ENCODE measurements at places on chromosomes 3 and 15.

DNA sequence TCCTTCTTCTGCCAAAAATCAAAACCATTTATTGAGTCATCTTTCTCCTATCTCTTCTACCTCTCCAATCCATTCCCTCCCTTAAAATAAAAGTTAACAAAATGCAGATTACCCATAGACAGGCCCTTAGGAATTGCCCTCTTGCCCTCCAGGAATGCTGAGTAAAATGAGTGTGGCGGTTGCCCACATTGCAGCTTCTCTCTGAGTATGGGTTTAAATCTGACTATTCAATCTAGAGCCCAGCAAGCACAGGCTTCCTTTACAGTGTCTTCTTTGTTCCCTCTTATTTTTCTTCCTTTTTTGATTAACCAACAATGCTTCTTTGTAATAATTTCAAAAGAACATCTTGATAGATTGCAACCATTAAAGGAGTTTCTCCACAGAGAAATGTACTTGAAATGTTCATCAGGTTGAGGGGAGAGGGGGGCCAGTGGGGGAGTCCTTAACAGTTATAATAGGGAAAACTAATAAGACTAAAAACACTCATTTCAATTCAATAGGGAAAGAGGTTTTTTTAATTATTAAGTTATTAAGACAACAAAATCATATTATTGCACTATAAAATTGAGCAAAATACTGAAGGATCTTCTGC is 135.3 kb upstream of the LMCD1 start:
- DNase-seq: no peak

- DNase-seq: no peak
Observed at GRCh38 chr15:91717811-91718210, 135.7 kb upstream of the SLCO3A1 start.

- no peak for DNase-seq
Observed at GRCh38 chr15:94312946-94313345, 81.6 kb downstream of the MCTP2 start.

GRCh38 chr3:13188181-13188779 is 115.1 kb upstream of the IQSEC1 start:
- DNase-seq: no peak

DNA sequence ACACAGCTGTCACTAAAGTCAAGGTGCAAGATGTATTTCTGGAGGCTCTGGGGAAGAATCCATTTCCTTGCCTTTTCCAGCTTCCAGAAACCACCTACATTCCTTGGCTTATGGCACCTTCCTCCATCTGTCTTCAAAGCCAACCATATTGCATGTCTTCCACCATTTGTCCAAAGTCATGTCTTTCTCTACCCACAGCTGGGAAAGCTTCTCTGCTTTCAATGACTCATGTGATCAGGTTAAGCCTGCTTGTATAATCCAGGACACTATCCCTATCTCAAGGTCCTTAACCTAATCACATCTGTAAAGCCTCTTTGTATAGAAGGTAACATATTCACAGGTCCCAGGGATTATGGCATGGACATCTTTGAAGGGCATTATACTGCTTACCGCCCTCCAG is 14.2 kb downstream of the ARHGAP31 start:
- DNase-seq: no peak

DNA sequence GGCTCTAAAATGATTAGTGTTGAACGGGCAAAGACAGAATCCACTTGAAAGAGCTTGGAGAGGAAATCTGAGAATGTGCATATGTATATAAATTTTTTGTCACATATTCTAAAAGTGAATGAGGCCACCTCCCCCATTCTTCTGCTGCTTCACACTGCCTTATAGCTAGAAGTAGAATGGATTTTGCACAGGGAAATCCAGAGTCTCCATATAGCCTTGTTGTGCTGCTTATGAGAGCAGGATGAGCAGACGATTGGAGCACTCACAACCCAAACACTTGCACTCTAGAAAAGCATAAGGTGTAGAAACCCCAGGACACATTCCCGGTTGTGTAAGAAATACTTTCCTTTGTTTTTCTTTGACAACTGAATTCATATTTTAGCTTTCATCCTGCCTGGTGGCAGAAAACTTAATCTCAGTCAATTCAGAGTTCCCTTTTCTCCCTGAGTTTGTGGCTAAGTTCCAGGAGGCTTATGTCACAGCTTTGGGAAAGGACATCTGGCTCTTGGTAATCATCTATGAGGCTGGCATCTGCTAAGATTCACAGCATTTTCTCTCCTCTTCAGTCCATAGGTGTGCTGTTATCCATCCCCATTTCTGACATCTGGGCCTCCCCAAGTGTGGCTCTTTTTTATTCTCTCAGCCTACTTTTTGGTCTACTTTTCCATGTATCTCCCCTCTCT is 188.4 kb upstream of the PFN2 start:
- DNase-seq: no peak

DNA sequence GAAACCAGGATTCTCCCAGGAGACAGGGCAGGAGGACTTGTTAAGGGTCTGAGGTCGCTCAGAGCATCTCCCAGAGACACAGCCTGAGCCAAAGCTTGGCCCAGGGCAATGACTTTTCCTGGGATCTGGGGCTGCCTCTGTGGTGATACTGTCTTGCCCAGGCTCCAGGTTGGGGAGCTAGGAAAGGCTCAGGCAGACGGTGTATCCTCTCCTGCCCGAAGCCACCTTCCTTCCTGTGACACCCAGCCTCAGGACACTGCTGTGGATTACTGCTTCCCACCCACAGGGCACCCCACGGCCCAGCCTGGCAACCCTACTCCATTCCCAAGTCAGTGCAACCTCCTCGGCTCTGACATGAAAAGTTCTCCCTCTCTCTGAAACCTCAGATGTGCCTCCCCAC is 31.9 kb downstream of the SCN5A start:
- no peak for DNase-seq

- DNase-seq: no peak
Observed at GRCh38 chr3:10927551-10927950, 65.0 kb upstream of the SLC6A1 start.

DNA sequence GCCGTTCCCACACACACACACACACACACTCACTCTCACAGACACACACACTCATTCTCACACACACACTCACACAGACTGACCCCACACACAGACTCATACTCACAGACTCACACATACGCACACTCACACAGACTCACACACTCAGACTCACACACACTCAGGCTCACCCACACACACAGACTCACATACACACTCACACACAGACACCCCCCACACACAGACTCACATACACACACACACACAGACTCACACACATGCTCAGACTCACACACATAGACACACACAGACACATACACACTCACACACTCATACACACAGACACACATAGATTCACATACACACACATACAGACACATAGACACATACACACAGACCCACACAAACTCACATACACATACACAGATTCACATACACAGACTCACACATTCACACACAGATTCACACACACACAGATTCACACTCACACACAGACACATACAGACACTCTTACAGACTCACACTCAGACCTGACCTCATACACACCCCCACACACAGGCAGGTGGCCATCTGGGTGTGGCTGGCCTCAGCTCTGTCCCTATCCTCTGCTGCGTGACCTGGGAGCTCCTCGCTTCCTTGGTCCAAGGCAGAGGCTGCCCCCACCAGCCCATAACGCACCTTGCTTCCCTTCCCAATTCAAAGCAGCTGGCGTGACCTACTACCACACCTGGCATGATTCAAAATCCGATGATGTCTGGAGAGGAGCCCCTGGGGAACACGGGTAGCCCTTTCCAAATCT is 1.9 kb downstream of the C3orf22 start:
- no peak for DNase-seq

DNA sequence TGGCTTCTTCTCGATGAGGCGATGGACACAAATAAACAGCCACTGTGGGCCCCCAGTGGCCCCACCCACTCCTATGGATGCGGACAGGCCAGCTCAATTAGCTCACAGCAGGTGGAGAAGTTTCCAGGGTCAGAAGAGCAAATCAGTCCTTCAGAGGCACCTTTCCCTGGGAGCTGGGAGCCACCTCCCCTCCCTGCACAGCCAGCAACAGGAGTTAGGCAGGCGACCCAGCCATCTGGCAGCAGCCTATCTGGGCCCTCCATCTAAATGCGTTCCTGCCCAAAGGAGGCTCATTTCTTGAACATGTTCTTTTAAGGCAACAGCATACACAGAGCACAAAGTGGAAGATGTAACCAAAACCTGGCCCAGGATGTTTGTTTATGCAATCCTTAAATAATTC is 211.9 kb upstream of the ARRDC4 start:
- no peak for DNase-seq

DNA sequence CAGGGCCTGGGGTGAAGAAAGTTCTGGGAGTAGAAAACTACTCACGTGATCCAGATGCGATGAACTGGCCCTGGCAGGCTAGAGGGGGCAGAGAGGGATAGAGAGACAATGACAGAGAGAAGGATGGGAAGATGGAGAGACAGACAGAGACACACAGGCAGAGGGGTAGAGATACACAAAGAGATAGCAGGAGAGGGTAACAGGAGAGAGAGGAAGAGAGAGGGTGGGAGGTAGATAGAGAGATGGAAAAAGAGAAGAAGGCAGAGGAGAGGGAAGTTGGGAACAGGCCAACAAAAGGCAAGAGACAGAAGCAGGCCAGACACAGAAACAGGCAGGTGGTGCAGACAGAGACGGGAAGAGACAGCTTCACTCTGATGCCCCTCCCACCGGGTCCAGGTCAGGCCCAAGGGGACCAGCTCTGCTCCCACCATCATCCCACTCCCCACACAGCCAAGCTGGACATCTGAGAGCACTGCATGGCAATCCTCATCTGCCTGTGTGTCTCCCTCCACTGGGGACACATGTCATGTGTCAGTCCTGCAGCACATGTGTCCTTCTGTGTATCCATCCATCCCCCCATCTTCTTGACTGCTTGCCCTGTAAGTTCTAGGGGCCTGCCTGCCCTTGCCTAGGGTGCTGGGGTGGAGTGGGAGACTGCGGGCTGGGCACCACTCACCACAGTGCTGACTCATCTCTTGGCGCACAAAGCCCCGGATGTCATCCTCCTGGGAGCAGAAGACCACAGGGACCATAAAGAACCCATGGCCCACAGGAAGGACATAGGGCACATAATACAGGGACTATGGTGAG is 2.2 kb upstream of the UCN2 start:
- no peak for DNase-seq

DNA sequence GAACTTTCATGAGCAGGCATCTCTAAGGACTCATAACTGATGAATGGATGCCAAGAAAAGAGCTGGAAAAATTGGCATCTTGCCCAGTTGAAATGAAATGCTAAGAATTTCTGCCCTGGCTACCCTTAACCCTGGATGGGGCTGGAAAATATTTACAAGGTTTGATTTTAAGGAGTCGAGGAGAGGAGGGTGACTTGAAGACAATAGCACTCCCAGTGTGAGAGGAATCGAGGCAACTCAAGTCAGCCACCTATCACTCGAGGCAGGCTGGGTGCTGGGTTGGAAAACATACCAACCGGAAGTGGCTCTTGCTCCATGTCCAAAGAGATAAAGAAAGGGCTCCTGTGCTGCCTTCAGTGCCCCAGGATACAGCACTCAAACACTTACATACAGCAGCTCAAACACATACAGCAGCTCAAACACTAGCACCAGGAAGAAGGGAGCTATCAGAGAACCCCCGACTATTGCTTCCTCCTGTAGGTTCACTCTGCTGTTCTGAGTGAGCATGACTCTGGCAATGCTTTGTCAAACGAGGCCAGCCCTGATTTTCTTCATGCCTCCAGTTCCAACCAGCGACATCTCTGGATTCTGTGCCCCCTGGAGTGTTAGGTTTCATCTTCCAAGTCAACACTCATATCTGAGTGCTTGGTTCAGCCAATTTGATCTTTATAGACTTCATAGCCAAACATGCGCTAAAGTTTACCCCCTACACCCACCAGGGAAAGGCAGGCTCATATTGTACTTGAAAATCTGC is 4.9 kb downstream of the PRICKLE2 start:
- no peak for DNase-seq

DNA sequence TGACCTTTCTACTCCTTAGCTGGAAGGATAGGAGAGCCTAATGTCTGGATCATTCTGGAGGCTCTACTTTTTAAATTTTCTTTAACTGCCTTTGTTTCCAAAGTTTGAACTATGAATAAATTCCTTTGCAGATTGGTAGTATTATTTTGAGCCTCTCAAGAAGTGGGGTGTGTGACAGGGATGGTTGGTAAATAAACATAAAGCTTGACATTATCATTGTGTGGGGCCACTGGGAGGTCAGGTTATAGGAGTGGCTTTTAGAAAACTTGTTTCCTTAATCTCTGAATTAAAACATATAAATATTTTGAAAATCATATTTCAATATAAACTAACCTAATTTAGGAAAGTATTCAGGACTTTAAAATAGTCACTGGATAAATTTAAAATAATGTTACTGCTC is 89.3 kb downstream of the OTOL1 start:
- DNase-seq: no peak

DNA sequence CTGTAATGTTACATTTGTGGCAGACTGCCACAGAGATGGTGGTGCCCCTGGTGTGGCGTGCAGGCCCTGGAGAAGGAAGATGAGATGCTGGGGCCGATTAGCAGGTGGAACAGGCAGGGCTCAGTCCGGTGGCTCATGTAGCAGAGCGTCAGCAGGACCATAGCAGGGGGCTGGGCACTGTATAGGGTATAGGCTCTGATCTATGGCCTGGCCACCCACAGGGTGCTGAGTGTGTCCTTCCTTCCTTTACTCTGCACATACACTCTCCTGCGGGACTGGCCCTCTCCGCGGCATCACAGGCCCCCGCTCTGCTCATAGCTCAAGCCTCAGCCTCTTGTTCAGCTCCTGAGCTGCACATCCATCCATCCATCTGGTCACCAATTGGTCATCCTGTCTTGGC is 143.6 kb downstream of the OPA1 start:
- DNase-seq: no peak

DNA sequence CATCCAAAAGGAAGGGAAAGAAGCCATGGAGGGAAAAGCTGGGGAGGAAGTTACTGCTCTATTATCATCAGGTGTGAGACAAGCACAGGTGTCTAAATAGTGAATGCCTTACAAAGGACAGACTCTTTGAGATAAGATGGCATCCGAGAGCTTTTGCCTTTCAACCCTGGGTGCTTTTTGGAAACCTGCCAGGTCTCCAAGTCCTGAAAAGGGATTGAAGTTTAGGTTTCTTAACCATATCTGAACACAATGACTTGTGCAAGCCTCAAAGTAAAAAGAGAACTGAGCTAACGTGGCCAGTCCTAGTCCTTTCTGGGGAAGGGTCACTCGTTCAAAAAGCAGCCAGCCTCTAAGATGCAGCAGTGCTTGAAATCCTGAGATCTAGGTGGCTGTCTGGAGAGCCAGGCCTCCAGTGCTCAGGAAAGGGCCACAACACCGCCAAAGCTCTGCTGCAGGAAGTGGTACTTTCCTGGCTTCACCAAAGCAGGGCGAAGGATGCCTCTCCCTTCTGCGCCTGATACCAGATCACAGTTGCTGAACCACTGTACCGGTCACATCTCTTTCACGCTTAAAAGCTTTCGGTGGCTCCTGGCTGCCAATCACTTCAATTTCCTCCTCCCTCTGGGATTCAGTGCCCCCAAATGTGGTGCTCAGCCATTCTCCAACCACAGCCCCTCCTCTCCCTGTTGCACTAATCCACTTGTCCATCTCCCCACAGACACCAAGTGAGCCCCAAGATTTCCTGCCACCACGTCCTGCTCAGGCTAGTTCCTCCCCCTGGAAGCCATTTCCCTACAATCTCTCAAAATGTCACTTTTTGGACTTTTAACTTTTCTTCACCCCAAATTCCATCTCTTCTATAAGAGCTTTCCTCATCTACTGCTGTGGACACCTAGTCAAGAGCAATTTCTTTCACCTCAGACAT is 104.1 kb upstream of the LPP start:
- no peak for DNase-seq

All from renal cortex interstitium (tissue), 15 donors.